HEK293T (cell line): ENCODE measurements at places on chromosomes 2 and 18.

DNA sequence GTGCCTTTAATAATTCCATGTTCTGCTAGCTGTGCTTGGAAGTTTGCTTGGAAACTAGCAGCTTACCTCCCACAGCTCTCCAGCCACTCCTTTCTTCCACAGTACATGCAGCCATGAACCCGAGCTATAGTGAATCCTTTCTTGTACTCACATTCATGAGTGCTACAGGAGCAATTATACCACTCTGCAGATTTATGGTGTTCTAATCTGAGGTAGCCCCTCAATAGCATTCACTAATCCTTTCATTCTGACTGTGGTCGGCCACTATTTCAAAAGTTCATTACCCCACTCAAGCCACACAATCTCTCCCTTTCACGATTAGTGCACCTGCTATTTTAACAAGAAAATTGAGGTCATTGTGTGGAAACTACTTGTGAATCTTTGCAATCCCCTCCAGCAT is 53.2 kb downstream of the CSRNP3 start:
- no peak for DNase-seq

DNA sequence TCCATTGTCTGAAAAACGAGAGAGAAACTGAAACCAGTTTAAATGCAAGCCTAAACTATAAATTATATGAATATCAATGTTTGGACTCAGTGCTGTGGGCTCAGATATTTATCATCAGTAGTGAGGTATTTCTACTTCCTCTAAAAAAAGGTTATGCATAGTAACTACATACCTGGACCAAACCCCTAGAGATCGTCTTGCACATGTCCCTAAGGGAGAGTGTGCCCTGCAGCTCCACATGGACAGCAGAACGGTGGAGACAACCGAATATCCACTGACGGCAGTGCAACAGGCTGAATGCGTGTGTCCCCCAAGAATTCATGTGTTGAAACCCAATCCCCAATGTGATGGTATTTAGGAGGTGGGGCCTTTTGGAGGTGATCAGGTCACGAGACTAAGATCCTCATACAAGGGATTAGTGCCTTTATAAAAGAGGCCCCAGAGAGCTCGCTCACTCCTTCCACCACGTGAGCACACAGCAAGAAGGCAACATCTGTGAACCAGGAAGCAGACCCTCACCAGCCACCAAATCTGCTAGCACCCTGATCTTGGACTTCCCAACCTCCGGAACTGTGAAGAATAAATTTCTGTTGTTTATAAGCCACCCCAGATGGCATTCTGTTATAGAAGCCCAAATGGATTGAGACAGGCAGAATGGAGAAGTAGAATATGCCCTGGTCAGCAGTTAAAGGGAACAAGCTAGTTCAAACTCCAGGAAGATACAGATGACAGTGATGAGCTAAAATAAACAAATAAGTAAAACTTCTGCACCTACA is 208.4 kb downstream of the ANAPC1 start:
- no peak for DNase-seq

DNA sequence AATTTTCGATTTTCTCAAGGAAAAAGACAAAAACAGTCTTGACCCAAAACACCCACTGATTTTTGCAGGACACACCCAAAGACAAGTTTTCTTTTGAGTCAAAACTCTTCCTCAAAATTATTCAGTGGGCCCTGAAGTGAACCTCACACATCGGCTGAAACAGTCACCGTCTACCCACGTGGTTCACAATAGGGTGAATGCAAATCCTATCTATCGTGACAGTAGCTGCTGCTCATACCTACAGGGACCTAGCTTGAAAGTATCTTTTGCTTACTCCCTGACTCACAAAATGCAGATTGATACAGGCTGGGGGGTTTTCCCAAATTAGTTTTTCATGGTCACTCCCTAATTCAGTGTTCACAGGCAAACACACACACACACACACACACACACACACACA is 10.7 kb upstream of the CD226 start:
- no peak for DNase-seq

- no peak for DNase-seq
Observed at GRCh38 chr18:22499421-22499820, 81.7 kb upstream of the CTAGE1 start.

DNA sequence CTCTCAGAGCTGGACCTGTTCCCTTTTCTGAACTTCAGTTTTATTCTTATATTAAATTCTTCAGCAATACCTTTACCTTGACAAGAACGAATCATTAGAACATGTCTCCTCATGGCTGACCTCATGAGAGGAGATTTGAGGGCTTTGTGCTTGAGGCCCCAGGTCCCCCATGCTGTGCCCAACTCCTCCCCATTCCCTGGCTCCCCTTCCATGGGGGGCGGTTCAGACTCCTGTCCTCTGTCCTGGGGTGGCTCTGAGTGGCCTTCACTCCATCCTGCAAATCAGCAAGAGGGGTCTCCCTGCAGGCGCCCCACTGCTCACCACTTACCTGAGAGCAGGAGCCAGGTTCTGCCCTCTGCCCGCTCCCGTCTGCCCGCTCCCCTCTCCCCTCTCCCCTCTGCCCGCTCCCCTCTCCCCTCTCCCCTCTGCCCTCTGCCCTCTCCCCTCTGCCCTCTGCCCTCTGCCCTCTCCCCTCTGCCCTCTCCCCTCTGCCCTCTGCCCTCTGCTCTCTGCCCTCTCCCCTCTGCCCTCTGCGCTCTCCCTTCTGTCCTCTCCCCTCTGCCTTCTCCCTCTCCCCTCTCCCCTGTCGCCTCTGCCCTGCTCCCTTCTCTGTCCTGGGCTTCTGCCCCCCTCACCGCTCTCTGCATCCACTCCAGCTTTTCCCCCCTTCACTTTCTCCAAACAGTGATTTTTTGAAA is 98.7 kb upstream of the ALKAL2 start:
- DNase-seq = no peak

DNA sequence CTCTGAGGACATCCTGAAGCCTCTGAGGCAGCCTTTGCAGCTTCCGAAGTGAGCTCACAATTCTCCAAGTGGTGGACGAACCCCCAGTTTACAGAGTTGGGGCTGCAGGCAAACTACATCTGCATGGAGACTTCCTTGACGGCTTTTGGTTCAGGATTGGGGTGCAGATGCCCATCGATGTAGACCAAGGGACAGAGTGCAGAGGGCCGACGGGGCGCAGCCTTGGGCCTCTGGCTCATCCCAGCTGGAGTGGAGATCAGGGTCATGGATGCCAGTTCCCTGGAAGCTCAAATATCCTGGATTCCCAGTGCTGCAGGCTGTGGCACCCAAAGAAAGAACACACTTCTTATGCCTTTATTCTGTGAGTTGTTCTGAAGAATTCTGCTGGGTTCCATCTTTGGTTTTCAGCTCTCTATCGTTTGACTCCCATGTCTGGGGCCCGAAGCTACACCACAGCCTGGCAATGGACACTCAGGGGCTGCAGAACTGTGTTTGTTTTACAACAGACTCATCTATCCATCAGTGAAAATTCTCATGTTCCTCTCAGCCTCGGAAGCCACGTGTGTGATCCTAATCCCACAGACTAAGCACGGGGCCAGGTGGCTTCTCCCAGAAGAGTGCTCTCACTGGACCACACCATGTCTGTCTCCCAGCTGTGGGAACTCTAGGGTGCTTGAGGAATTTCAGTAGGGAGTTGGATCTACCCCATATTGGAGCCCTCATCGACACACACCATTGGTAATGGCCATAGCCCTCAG is 414.1 kb upstream of the MYT1L start:
- no peak for DNase-seq

DNA sequence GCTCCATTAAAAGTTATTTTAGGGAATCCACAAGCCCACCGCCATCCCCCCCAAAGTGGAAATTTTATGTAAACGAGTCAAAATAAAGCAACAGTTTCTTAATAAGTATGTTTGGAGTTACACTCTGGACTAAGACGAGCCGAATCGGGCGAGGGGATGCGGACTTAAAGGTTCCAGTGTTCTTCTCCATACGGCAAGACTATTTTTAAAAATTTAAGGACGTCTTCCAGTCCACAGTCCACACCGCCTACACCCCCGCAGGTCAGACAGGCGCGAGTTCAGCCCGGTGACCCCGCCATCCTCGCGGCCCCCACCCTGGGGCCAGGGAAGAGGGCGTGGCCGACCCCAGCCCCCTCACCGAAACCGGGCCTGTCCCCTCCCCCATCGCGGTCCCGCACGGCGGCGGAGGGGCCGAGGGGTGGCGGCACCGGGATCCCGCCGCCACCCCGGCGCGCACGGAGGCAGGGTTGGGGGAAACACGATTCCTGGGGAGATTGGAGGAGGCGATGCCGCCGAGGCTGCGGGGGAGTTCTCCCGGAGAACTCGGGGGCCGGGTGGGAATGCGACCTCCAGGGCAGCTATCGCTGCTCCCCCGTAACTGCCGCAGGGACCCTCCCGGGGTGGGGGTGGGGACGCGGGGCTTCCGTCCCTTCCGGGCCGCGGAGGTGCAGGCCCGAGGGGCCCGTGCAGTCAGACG is 24.5 kb upstream of the SMAD7 start:
- DNase-seq = no peak

DNA sequence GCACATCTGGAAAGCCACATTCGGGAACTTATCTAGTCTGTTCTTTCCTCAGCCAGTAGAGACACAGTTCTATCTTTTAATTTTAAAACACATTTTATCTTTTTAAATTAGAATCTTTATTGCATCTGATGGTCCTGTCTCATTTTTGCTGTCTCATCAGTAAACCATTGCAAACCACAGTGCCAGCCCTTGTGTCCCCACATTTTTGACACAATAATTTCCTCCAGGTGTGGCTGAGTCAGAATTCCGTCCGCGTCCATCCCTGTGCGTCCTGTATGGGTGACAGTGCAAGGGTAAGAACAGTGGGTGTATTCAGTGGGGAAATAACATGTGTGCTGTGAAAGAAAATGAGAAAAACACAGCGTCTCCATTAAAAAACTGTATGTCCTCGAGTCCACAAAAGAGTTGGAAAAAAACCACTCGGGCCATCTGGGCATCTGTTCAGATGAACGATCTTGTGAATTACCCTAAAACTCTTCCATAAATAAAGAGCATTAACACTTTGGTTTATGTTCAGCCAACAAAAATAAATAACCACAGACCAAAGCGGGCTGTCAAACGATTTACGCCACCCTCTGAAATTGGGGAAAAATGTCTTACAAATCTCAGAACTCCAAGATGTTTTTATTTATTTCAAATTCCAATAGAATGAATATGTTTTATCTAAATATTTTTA is 137.3 kb downstream of the ZNF516 start:
- DNase-seq = no peak

DNA sequence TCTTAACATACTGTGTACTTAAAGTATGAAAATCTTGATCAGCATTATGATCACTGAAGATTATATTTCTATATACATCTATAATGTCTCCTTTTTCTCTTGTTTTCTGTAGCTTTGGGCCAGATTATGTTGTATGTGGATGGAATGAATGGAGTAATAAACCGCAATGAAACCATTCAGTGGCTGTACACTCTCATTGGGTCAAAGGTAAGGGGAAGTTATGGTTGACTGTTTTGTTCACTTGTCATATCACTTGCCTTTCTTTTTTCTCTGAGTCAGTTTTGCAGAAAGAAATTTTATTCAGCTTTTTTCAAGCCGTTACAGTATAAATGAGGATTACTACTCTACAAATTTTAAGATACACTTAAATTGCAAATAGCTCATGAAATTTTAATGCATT is 252.5 kb downstream of the TPGS2 start:
- DNase-seq = no peak

DNA sequence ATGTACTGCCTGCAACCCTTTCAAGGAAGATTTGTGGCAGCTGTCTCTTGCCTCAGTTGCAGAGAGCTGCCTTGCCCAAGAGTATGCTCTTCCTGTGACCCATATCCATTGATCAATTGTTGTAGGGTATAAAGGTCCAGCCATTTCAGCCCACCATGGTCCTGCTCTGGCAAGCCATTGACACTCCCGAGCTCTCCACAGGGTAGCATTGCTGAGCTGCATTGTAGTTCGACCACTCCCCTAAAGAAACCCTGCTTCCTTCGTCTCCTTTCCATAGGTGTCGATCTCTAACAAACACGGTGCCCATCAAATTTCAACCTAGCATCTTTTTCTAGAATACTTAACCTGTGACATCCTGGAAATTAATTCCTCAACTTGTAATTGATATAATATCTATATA is 104.9 kb upstream of the NDUFV2 start:
- DNase-seq = no peak

DNA sequence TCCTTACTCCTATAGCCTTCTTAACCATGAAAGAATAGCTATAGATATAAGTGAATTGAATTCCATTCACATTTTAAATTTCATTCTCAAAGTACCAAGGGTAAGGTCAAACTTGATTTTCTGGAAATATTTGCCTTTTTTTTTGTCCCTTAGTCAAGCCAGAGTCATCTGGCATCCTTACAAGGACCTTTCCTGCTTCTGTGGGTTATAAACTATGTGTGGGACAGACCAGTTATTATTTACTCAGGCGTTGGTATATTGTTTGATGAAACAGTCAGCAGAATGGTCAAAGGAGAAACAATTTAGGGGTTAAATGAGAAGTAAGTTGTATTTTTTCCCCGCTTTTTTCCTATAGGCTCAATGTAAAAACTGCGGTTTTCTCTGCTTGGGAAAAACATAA is 1103.2 kb upstream of the ZEB2 start:
- DNase-seq = no peak
